ENCODE measurements at places on chromosomes 3 and 15.
A peak's percentile ranks its signal among the peaks of the same experiment; 100 is the strongest.

GRCh38 chr3:146067048-146067447 is 93.9 kb downstream of the PLOD2 start:
- H3K27me3 ChIP-seq, result no peaks in the 10 kb centered on the region
- H3K27ac ChIP-seq, result no peak overlapping the region
- no peaks in the 10 kb centered on the region for H3K4me1 ChIP-seq
- no peak overlapping the region for H3K4me3 ChIP-seq

DNA sequence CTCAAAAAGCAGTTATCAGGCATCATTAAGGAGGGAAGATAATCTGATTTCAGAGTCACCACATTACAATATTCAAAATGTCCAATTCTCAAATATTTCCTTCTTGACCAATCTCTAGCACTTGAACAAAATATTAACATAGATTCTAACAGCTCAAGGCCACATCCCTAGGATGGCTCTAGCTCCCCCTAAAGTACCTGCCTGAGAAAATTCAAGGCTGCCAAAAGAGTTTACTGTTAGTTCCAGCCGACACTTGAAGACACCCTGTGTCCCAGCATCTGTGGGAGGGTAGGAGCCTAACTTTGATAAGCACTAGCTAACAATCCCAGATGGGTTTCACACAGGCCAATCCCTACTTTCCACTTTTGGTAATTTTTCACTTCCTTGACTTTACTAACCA is 10.4 kb downstream of the NSMCE3 start:
- H3K36me3 ChIP-seq, result no peaks in the 10 kb centered on the region
- no peak overlapping the region for H3K27ac ChIP-seq
- H3K27me3 ChIP-seq, result no peaks in the 10 kb centered on the region
- no peak overlapping the region for H3K4me3 ChIP-seq
- no peaks in the 10 kb centered on the region for H3K4me1 ChIP-seq

DNA sequence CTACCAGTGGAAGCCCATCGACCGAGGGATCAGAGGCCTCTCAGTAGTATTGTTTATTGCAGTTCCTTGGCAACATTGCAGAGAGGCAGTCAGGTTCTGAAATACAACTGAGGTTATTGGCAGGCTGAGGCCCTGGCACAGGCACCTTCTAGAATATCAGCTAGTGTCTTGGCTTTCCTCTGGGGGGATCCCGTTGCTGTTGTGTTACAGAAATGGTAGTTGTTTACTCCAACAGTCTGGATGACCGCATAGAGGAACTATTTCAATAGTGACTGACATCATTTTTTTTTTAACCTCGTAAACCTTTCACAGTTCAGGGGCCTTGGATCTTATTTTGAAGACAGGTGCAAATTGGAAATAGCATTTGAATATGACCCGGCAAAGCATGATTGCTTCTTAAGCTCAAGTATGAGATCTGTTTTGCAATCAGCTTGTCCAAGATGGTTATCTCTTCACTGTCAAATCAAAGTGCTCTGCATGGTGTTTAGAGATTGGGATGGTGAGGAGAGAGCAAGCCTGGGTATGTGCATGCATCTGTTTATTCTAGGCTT is 63.9 kb downstream of the PGPEP1L start:
- no peak overlapping the region for H3K27ac ChIP-seq
- no peak overlapping the region for H3K4me3 ChIP-seq
- no peaks in the 10 kb centered on the region for H3K4me1 ChIP-seq
- DNase-seq, result no peak
- H3K36me3 ChIP-seq, result no peaks in the 10 kb centered on the region
- H3K27me3 ChIP-seq, result peaks cover 6% of the 10 kb centered on the region

DNA sequence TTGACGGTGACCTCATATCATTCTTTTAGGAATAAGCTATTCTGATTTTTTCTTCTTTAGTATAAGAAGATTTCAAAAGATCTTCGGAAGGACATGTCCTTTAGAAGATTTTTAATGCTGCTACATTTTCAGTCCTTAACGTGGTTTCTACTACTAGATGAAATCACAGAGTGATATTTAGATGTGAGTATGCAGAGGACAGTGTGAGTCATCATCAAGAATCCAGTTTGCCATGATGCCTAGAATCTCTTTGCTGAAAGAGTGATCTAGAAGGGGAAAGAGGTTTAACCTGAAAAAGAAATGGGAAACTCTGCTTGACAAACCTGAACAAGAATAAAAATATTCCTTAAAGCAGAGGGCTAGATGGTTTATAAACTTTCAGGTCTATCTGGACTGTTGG is 43.2 kb downstream of the SLC7A14 start:
- no peaks in the 10 kb centered on the region for H3K4me1 ChIP-seq
- H3K36me3 ChIP-seq, result no peaks in the 10 kb centered on the region
- no peak for DNase-seq
- H3K4me3 ChIP-seq, result no peak overlapping the region
- H3K27me3 ChIP-seq, result no peaks in the 10 kb centered on the region

DNA sequence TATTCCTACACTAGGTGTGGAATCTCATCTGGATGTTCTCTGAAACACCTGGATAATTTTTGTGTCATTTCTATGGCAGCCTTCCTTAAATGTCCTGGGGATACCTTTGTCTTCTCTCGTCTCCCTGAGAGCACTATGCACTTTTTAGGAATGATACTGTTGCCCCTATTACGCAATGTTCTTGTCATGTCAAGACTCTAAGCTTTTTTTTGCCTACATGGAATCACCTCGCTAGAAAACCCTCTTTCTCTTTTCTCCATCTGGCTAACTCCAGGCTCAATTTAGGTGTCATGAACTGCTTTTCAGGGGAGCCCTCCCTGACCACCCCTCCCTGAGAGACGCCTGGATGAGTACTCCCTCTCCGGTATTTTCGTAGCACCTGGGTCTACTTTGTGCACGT is 81.3 kb downstream of the SOX2 start:
- no peaks in the 10 kb centered on the region for H3K27me3 ChIP-seq
- no peak for DNase-seq
- no peaks in the 10 kb centered on the region for H3K4me1 ChIP-seq
- no peak overlapping the region for H3K27ac ChIP-seq
- H3K36me3 ChIP-seq, result no peaks in the 10 kb centered on the region

DNA sequence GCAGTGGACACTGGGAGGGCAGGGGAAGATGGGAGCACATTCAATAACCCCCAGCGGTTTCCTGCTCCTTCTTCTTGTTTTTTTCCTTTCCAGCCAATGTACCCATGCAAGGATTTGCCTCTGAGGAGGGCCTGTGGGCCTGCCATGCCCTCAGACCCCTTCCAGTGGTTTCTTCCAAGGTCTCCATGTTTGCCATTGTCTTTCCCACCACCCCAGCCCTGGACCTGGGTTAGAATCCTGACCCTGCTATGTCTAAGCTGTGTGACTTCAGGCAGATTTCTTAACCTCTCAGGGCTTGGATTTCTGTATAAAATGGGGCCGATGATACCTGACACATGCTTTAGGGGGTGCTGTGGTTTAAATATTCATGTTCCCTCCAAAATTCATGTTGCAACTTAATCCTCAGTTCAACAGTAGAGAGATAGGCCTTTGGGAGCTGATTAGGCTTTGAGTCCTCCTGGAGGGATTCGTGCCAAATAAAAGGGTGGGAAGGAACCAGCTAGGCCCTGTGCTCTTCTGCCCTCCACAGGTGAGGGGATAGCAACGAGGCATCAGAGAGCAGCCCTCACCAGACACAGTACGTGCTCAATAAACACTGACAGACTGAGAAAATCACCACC is 46.3 kb upstream of the FLNB start:
- no peaks in the 10 kb centered on the region for H3K36me3 ChIP-seq
- DNase-seq, result peak; percentile 14
- no peak overlapping the region for H3K27ac ChIP-seq
- no peaks in the 10 kb centered on the region for H3K27me3 ChIP-seq

- no peaks in the 10 kb centered on the region for H3K4me1 ChIP-seq
- H3K27me3 ChIP-seq, result no peaks in the 10 kb centered on the region
- H3K36me3 ChIP-seq, result no peaks in the 10 kb centered on the region
- no peak for DNase-seq
Measured at GRCh38 chr3:77065750-77066149, 25.9 kb downstream of the ROBO2 start.

GRCh38 chr3:120506076-120506827 is 55.5 kb upstream of the FSTL1 start:
- no peaks in the 10 kb centered on the region for H3K4me1 ChIP-seq
- no peak overlapping the region for H3K4me3 ChIP-seq
- H3K36me3 ChIP-seq, result no peaks in the 10 kb centered on the region
- DNase-seq, result no peak
- no peak overlapping the region for H3K27ac ChIP-seq

DNA sequence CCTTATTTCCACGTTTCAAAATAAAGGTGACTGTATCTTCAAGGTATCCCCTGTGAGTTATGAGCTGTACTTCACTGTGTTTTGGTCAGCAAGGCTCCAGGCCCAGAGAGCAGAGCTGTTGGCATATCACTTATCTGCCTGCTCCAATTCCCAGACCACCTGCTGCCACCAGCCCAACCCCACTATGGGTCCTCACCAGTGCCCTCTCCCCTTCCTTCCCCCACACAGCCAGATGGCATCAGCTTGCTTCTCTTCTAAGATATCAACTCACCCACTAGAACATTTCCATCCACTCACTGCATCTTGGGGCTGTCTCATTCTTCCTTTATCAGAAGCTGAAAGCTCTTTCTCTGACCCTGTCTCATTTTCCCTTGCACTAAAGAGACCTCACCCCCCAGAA is 136.9 kb upstream of the EIF1B start:
- peaks cover 4% of the 10 kb centered on the region for H3K27me3 ChIP-seq
- H3K27ac ChIP-seq, result no peak overlapping the region
- no peaks in the 10 kb centered on the region for H3K36me3 ChIP-seq
- DNase-seq, result no peak

DNA sequence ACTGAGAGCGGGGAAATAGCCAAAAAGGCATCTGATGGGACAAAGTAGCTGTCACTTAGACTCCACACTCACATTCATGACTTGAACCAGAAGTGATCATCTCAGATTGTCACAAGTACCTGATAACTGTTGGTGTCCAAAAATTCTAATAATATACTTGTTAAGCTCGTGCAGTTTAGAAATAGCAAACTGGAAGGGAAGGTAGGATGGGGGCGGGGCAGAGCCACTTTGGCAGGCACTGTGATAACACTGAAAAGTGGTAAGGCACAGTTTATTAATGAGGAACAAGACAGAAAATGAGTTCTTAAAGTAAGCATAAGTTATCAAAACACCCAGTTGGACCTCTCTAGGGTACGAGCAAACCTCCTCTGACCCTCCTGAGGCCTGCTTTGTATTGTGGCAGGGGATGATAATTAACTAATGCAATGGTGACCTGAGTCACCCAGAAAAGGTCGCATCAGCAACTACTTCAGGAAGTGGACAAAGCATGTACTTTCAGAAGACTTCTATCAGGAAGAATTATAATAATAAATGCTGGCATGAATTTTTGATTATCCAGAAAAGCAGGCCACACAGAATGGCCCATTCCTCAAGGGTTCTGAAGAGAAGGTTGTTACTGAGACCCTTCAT is 54.4 kb downstream of the ADCY5 start:
- H3K36me3 ChIP-seq, result no peaks in the 10 kb centered on the region
- no peak for DNase-seq
- no peak overlapping the region for H3K4me3 ChIP-seq

DNA sequence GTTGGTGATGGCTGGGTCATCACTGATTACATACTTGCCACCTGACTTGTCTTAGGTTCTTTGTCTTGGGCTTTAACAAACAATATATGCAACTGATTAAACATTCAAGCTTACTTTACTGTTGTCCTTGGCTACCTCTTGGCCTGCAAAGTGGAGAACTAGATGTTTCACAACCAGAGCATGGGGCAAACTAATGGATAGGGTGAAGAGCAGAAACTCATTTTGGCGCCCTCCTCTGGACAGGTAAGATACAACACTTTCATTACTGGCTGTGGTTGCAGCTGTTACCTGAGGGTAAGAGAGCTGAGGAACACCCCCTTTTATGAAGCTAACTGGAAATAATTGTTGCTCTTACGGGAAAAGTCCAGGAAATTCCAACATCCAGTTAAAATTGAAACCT is 262.1 kb downstream of the NAALADL2 start:
- no peak overlapping the region for H3K27ac ChIP-seq
- H3K36me3 ChIP-seq, result no peaks in the 10 kb centered on the region
- H3K4me3 ChIP-seq, result no peak overlapping the region
- H3K4me1 ChIP-seq, result no peaks in the 10 kb centered on the region
- no peaks in the 10 kb centered on the region for H3K27me3 ChIP-seq

DNA sequence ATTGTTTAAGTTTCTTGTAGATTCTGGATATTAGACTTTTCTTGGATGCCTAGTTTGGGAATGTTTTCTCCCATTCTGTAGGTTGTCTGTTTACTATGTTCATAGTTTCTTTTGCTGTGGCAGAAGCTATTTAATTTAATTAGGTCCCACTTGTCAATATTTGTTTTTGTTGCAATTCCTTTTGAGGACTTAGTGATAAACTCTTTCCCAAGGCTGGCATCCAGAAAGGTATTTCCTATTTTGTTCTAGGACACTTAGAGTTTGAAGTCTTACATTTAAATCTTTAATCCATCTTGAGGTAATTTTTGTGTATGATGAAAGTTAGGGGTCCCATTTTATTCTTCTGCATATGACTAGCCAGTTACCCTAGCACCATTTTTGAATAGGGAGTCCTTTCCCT is 54.9 kb downstream of the MME start:
- DNase-seq, result no peak
- H3K4me1 ChIP-seq, result no peaks in the 10 kb centered on the region
- no peak overlapping the region for H3K27ac ChIP-seq
- no peaks in the 10 kb centered on the region for H3K27me3 ChIP-seq
- no peaks in the 10 kb centered on the region for H3K36me3 ChIP-seq
- no peak overlapping the region for H3K4me3 ChIP-seq

GRCh38 chr15:47839233-47839825 is 122.0 kb downstream of the SEMA6D start:
- no peaks in the 10 kb centered on the region for H3K36me3 ChIP-seq
- no peak for DNase-seq
- no peaks in the 10 kb centered on the region for H3K4me1 ChIP-seq
- H3K27ac ChIP-seq, result no peak overlapping the region

DNA sequence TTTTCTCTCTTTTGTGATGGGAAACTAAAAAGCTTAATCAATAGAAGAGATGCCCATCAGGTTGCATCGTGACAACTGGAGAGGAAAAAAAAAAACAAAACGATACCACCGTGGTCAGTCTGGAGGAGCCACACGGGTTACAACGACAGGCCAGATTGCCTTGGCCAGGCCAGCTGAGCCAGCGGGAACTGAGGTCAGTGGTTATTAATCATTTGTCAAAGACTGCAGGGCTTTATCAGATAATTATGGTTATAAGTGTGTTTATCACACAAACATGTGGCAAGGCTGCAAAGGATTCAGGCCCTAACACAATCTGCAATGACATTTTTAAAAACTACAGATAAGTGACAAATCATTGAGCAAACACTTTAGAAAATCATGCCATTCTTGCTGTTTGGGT is 135.0 kb upstream of the FAM3D start:
- H3K27me3 ChIP-seq, result no peaks in the 10 kb centered on the region
- H3K4me3 ChIP-seq, result no peak overlapping the region
- DNase-seq, result no peak

GRCh38 chr3:62454916-62455315 is 81.6 kb upstream of the FEZF2 start:
- no peak for DNase-seq
- H3K27ac ChIP-seq, result no peak overlapping the region
- H3K27me3 ChIP-seq, result no peaks in the 10 kb centered on the region
- no peaks in the 10 kb centered on the region for H3K4me1 ChIP-seq
- H3K36me3 ChIP-seq, result no peaks in the 10 kb centered on the region
- no peak overlapping the region for H3K4me3 ChIP-seq

GRCh38 chr15:26971271-26972018 is 464 bp downstream of the GABRG3 start:
- H3K27me3 ChIP-seq, result peaks cover 7% of the 10 kb centered on the region
- H3K4me1 ChIP-seq, result no peaks in the 10 kb centered on the region
- no peak for DNase-seq
- H3K27ac ChIP-seq, result no peak overlapping the region

GRCh38 chr3:183455089-183455488 is 26.7 kb upstream of the MCF2L2 start:
- peaks cover 29% of the 10 kb centered on the region for H3K36me3 ChIP-seq
- no peak overlapping the region for H3K27ac ChIP-seq
- no peak for DNase-seq
- no peak overlapping the region for H3K4me3 ChIP-seq
- H3K4me1 ChIP-seq, result no peaks in the 10 kb centered on the region
